Urinary bladder (tissue), 4 donors: ENCODE measurements at places on chromosomes 13 and 19. TPM values are rescaled to one million over a fixed set of nuclear protein-coding genes. Genes with fewer than 3 reads are reported as not detected.

DNA sequence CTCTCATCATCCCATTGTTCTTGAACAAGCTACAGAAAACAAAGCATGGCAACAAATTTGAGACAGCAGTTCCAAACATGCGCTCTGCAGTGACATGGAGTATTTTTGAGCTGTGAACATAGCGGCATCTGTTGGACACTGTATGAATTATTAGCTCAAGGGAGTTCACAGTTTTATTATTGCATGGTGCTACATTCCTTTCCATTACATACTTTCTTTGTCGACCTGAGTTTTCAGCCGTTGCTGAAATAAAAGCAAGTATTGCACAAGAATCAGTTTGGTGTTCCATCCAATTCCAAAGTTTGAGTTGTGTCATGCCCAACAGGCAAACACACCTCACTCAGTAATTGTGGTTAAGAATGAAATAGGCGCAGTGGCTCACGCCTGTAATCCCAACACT, 30.1 kb upstream of the METTL21C start:
- DNase-seq, result no peak

- no peak for DNase-seq
These were observed 7.0 kb upstream of the MAMSTR start for GRCh38 chr19:48726556-48726955.

DNA sequence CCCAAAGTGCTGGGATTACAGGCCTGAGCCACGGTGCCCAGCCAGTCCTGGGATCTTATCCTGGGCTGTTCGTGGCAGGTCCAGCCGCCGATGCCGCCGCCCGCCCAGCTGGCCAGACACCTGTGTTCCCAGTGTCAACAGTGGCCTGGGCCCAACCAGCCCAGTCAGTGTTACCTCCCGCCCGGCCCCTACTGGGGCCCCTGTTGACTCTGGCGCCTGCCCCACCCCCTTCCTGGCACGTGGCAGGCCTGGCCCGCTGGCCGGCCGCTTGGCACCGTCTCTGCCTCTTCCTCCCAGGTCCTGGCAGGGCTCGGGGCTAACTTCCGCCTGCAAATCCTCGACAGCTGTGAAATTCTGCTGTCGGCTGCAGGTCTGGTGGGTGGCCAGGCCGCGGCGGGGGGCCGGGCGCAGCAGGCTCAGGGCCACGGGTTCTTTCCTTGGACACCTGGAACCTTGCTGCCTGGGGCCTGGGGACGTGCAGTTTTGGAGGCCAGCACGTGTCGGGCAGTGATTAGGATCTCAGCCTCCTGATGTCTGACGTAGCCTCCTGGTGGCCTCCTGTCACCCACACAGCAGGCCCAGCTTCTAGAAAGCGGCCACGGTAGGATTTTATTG, 9.1 kb downstream of the ARID3A start:
- no peak for DNase-seq

DNA sequence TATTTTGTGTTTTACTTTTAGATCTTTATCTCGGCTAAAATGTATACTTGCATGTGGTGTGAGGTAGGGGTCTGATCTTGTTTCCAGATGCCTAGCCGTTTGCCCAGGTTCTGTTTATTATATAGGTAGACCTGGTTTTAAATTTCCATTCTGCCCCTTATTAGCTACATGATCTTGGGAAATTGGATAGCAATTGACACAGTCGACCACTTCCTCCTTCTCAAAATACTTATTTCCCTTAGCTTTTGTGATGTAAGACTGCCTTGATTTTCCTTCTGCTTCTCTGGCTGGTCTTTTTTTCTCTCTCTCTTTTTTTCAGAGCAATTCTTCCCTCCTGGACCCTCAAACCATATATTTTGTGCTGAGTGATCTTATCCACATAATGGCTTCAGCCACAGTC, 3.0 kb upstream of the PGLYRP1 start:
- DNase-seq, result no peak

GPR42 gene
- total RNA-seq, result not detected
